ENCODE measurements at places on chromosomes 6 and 20.

DNA sequence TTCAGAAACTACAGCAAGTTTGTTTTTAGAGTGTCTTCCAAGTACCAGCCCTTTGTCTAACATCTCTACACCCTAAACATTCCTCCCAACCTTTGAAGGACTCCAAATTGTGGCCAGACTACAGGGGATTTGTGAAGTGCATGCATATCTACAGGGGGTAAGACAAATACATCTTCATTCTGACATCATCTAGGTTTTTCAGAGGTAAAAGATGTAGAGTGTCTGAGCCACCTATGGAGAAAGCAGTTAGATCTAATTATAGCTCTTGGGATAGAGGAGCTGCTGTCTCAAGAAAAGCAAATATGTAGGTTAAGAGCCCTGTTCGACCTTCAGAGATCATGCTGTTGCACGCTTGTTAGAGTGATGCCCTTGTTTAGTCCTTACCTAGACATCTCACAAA, 617.7 kb upstream of the AGPAT4 start:
- DNase-seq, result no peak

DNA sequence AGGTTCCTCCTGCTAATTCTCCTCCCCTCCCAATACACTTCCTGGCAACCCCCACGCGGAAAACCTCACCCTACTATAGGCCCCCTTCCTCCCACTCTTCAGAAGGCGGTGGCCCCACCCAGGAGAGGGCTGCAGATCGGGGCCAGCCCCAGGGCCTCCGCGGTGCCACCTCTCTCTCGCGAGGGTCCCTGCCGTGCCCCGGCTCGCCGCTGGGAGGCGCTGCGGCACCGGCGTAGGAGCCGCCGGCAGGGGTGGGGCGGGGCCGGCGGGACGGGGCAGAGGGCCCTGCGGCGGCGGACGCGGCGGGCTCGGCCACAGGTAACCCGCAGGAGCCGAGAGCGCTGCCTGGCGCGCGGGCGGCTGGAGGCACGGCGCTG, at the start of gene ANKRD6:
TSS of gene ANKRD6 (plus strand) at position 278 of the 377 bp plus-strand sequence. CDS start 133,825 bp downstream, outside the sequence.
- DNase-seq, result peak; percentile 57

DNA sequence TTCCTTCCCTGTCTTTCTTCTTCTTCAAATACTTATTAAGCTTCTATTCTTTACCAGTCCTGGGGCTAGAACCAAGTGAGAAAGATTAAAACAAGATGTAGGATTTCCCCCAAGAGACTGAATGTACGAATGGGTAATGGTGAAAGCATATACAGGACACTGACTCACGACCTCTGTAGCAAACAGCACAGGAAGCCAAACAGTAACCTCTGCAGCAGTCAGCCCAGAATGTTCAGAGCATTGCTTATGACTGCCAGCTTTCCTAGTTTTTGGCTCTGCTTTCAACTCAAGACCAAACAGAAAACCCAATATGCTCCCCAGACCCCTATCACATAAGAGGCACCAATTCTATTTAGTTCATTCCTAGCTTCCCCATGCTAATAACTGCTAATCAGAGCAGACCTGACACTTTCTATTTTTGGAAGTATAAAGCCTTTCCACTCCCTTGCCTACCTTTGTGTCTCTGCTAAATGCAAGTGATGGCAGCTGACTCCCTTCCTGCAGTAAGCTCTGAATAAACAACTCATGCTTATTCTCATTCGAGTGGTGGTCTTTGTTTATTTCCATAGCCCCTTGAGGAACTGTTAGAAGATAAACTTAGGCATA, 690.6 kb downstream of the EPM2A start:
- DNase-seq, result no peak

DNA sequence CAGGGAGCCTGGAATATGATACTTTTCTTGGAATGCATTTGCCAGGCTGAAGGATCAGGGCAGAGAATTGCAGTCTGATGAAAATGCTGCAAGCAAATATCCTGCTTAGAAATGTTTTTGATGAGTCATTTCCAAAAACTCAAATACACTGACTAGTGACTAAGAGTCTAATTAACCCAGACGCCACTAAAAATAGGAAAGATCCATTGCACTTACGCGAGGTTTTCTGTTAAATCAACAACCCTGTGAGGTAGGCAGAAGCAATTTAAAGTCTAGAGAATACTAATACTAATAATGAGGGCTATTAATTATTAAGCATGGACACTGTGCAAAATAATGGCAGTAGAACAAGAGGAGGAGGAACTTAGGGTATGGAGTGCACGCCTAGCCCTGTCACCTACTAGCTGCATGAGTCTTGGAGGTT, 130.1 kb upstream of the DOK5 start:
- no peak for DNase-seq

DNA sequence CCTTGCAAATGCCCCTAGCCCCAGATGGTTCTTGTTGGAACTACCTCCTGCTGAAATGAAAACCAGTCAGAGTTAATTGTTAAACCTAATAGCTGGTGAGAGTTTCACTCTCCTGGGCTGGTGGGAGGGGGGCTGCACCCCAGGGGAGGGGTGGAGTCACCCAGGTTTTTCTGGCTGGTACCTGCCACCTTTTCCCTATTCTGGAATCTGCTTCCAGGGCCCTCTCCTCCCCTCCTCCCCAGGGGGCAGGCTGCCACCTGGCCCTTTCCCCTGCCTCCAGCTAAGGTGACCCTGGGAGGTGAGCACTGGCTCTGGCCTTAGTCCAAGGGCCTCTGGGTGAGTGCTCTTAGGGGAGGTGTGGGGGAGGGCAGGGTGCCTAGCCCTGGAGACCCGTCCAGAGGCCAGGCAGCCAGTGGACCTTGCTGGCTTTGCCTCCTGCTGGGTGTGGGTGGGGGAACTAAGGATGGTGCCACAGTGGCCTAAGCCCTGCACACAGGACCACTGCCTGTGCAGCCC, 48.8 kb upstream of the EPB41L1 start:
- DNase-seq, result no peak

DNA sequence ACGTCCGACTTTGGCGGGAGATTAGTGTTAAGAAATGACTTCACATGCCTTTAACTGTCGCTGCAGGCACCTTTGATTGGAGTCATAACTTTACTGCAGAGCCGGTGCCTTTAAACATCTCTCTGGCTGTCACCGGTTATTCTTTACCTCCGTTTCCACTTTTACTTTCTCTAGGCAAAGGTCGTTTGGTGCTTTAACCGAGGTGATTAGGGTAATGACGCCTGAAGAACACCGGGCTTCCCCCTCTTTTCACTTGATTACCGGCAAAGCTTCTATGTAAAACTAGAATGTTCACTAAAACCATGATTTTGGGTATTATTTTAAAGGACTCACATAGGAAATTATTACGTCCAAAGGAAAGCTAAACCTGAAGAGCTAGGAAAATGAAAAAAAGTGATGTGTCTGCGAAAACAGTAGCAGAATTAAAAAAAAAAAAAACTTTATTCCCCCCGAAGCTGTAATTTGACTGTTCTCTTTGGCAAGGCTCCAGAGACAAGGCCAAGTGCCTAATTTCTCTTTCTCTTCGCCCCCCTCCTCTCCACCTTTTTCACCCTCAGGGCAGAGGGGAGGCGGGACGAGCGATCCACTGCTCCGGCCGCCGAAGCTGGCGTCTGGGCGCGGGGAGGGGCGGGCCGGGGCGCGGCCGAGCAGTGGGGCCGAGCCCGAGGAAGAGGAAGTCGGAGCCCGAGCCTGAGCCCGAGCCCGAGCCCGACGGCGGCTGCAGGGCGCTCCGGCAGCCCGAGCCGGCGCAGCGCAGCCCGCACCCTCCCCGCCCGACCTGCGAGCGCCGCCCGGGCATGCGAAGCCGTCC, at the start of gene PLEKHG1:
TSS of gene PLEKHG1 (plus strand) at position 687 of the 811 bp plus-strand sequence. CDS start 133,797 bp downstream, outside the sequence.
- no peak for DNase-seq

- no peak for DNase-seq
These were observed 112.1 kb downstream of the TOX2 start for GRCh38 chr20:44026647-44027342.

- DNase-seq, result no peak
These were observed 163.6 kb upstream of the CENPW start for GRCh38 chr6:126176282-126176681.
